ENCODE measurements at places on chromosomes 4 and X. TPM values are rescaled to one million over a fixed set of nuclear protein-coding genes. Genes with fewer than 3 reads are reported as not detected.

The TCEAL3 gene
- 16.4 TPM for total RNA-seq

- DNase-seq = no peak
Observed at GRCh38 chr4:85491527-85491926, 16.6 kb downstream of the ARHGAP24 start.

DNA sequence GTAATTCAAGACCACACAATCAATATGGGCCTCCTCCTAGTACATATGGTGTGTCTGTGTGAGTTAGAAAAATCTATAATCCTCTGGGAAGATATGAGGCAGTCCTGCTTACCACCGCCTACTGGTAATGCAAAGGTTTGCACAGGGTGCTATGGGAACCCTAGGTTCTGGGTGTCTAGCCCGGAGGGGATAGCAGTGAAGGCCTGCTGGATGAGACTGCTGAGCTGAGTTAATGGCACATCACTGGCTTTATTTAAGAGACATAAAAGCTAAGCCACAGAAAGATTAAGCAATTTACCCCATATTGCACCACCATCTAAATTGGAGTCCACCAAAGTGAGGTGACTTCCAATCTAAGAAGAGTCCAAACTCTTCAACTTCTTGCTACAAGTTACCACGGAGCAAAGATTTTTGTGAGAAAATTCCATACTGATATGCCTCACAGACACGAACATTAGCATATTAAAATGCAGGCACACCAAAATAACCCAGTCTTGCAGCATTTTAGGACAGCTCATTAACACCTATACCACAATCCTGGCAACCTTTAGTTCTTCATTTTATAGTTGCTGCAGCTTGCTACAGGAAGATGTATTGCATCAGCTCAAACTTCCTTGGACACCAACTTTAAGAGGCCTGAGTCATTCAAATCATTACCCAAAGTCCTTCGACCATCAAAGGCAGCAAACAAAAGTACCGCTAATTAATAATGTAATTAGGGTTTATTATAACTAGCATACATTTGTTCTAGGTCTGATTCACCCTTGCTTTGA lies 13.7 kb downstream of the DGKK start:
- DNase-seq = no peak

DNA sequence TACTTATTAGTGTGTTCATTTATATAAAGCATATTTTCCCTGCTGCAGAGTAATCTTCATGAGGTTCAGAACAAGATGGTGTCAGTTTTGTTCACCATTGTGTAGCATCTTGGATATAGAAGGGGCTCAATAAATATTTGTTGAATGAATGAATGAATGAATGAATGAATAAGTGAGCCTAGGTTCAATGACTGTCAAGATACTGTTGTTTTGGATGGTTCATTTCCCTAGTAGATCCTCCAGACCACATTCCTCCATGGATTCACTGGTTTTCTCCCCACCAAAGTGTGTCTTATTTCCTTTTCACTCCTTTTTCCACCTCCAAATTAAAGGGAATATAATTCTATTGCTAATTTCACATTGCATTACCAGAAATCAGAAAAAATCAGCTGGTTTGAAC lies 2.1 kb upstream of the OCIAD2 start:
- no peak for DNase-seq

DNA sequence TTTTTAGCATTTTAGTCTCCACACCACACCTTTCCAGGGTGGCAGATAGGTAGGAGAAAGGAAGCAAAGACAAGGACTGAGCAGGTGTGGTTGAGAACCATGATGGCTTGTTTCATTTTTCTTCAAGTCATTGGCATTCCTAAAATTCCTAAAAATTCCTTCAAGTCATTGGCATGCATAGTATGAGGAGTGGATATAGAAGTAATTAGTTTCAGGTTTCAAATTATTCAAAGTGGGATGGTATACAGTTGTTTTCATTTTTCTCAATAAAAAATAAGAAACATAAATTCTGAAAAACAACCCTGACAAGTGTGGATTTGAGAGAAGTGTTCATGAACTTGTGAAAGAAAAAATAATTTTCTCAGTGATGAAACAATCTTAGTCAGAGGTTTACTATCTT lies 22.3 kb upstream of the HERC3 start:
- no peak for DNase-seq

All from Daoy (cell line).